ENCODE measurements at places on chromosomes 7 and 10. TPM values are rescaled to one million over a fixed set of nuclear protein-coding genes. Genes with fewer than 3 reads are reported as not detected.

DNA sequence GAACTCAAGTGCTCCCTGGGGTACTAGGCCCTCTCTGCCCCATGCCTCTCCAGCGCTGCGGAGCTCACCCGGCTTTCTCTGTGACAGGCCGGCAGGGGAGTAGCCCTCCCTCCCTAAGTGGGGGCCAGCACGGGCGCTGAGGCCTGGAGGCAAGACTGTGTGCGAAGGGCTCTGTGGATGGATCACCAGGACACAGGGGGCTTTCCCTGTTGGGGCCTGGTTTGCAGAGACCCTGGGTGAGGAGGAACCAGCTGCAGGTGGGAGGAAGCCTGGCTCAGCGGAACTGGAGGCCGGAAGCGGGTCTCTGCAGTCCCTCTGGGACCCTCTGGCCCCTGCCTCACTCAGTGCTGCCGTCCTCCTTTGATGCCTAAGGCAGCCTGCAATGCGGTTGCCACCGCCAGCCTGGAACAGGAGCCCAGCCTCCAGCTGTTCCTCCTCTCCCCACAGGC lies 106.0 kb downstream of the CYTH3 start:
- no peaks in the 10 kb centered on the region for H3K4me1 ChIP-seq
- no peak for DNase-seq
- no peak overlapping the region for H3K27ac ChIP-seq
- H3K36me3 ChIP-seq = peaks cover 23% of the 10 kb centered on the region
- no peak overlapping the region for H3K4me3 ChIP-seq

DNA sequence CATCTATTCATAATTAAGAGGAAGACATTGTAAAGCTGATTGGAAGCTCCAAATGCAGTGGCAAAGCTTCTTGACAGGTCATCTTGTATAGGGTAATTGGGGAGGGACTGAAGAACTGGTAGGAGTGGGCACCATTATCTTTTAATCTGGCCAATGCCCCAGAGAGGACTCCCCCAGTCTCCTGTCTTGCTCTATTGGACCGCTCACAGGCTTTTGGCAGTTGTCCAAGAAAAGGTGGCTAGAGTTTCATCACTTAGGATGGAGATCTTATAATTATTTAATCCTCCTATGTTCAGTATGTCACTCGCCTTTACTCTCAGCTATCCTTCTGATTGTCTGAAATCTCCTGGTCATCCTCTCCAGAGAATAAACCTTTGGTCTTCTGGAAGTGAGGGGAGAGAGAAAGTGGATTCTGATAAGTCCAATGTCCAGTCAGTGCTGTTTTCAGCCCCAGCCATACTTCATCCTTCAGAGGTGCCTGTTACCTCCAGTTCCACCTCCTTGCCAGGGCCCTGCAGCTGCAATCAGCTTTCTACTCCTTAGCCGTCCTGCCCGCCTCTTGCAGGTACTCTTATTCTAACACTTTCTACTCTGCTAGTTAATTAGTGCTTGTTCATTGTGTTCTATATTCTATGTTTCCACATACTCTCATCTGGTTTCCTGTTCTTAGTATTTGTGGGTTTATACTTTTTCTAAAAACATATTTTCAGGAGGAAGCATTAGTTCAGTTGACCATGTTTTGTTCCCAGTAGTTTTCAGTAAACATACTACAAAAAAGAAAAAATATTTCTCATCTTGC lies 241.6 kb downstream of the NSUN6 start:
- peaks cover 7% of the 10 kb centered on the region for H3K4me1 ChIP-seq
- H3K27me3 ChIP-seq = no peaks in the 10 kb centered on the region
- DNase-seq = peak; percentile 14
- no peak overlapping the region for H3K27ac ChIP-seq

- peak; percentile 27 for DNase-seq
- no peak overlapping the region for H3K4me3 ChIP-seq
- H3K27me3 ChIP-seq = no peaks in the 10 kb centered on the region
- peak overlapping the region; percentile 49 for H3K27ac ChIP-seq
Measured at GRCh38 chr10:124756156-124756903, 12.2 kb upstream of the FAM53B start.

- no peak overlapping the region for H3K4me3 ChIP-seq
- no peaks in the 10 kb centered on the region for H3K36me3 ChIP-seq
- peaks cover 40% of the 10 kb centered on the region for H3K27me3 ChIP-seq
- H3K4me1 ChIP-seq = no peaks in the 10 kb centered on the region
- H3K27ac ChIP-seq = no peak overlapping the region
Measured at GRCh38 chr7:142348100-142348499, 90.2 kb upstream of the PRSS58 start.

Gene FAM25G
- total RNA-seq = not detected

DNA sequence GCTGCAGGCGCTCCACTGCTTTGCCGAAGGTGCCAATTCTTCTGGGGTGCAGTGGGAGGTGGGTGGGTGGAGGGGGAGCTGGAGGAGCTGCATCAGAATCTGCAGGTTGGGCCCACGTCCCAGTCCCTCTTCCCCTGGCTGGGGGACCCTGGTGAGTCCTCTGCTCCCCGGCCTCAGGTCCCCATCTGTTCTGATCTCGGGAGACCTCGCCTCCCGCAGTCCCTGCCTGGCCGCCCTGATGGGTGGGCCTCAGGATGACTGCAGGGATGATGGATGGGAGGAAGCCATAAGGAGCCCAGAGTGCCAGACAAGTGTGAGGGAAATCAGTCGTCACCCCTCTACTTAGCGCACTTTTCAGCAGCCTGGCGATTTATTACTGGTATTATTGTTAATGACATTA lies 89.3 kb upstream of the PCBD1 start:
- no peak overlapping the region for H3K27ac ChIP-seq
- H3K27me3 ChIP-seq = no peaks in the 10 kb centered on the region
- H3K4me1 ChIP-seq = no peaks in the 10 kb centered on the region
- no peak for DNase-seq
- no peaks in the 10 kb centered on the region for H3K36me3 ChIP-seq

GRCh38 chr7:151838861-151839381 lies 38.0 kb downstream of the PRKAG2 start:
- no peak overlapping the region for H3K27ac ChIP-seq
- H3K4me1 ChIP-seq = peaks cover 14% of the 10 kb centered on the region
- no peak for DNase-seq
- no peak overlapping the region for H3K4me3 ChIP-seq
- no peaks in the 10 kb centered on the region for H3K27me3 ChIP-seq

DNA sequence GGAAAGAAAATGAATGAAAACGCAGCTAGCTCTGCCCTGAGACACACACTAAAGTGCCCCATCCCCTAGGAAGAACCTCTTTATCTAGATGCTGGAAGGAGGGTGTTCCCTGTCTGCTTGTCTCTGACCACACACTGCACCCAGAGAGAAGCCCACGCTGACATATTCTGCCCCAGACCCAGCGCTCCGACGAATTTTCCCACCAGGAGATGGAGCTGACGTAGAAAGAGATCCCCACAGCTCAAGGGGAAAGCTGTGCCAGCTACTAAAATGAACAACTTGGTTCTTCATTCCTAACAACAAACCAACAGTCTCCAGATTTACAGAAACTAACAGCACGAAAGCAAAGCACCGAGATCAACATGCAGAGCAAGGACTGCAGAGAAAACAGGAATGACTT lies 73.3 kb downstream of the KIAA1549 start:
- H3K27me3 ChIP-seq = no peaks in the 10 kb centered on the region
- no peak overlapping the region for H3K4me3 ChIP-seq
- no peak overlapping the region for H3K27ac ChIP-seq
- no peak for DNase-seq
- no peaks in the 10 kb centered on the region for H3K36me3 ChIP-seq

All from A673 (cell line).